Occipital lobe (tissue), 3 donors: ENCODE measurements at places on chromosomes 1 and 21.

DNA sequence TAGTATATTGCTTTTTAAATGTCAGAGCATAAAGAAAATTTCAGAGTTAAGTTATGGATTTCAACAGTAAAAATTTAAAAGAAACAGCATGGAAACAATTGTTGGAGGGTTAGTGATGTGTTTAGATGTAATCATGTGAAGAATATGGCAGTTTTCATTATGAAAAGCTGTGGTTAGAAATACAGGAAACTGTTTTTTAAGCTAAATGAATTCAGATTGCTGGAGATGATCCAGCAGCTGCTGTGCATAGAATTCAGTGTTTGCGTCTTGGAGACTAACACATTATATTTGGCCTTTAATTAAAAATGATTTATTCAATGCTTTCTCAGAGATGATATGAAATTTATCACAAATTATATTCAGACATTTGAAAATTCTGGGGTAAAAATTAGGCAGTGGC is 273.6 kb upstream of the LRRC7 start:
- DNase-seq = no peak

DNA sequence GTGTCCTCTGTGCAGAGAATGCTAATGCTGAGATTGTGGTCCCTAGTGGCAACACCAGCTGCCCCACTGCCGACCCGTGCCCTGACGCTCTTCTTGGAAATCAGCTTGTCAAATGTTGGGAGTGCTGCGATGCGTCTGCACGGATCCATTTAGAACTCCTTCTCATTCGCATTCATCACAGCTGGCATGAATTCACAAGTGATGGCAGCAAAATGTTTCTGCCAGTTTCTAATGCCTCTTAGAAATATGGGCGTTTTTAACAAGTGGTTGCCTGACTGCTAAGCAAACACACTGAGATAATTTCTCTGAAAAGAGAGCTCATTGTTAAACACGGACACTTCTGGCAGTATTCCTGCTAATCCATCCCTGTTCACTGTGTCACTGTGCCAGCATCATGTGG is 131.9 kb upstream of the KCNJ6 start:
- no peak for DNase-seq

GRCh38 chr1:189350983-189351616 is 1126.6 kb downstream of the BRINP3 start:
- no peak for DNase-seq

- DNase-seq = no peak
Measured at GRCh38 chr1:9687120-9687873, 35.8 kb downstream of the PIK3CD start.

GRCh38 chr1:35243691-35244090 is 24.8 kb upstream of the ZMYM4 start:
- no peak for DNase-seq
